ENCODE measurements at places on chromosomes 3 and 15.

DNA sequence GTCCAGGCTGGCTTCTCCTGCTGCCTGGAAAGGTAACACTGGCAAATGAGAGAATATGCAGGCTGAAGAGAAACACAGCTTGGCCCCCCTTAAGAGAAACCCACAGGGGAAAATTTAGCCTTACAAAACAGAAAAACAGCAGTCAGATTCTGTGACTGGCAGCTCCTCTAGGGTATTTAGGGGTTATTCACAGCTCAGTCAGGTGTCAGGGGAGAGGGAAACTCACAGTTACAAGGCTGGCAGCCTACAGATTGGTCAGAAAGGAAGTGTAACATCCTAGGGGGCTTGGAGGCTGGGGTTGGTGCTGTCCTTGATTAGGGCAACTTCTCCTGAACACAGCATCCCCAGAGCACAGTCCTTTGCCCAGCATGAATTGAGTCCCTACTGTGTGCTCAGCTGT, 81.4 kb downstream of the SEMA5B start:
- DNase-seq = no peak

GRCh38 chr15:48315041-48315440, 16.2 kb upstream of the DUT start:
- no peak for DNase-seq

- DNase-seq = no peak
Observed at GRCh38 chr3:126345641-126346460, 11.4 kb downstream of the KLF15 start.

GRCh38 chr15:40582726-40583246, 11.3 kb upstream of the KNL1 start:
- DNase-seq = no peak

- peak; percentile 27 for DNase-seq
Observed at GRCh38 chr15:76139368-76140073, 79.7 kb downstream of the TMEM266 start.

GRCh38 chr15:55526559-55527036, 18.6 kb upstream of the DNAAF4 start:
- DNase-seq = no peak

DNA sequence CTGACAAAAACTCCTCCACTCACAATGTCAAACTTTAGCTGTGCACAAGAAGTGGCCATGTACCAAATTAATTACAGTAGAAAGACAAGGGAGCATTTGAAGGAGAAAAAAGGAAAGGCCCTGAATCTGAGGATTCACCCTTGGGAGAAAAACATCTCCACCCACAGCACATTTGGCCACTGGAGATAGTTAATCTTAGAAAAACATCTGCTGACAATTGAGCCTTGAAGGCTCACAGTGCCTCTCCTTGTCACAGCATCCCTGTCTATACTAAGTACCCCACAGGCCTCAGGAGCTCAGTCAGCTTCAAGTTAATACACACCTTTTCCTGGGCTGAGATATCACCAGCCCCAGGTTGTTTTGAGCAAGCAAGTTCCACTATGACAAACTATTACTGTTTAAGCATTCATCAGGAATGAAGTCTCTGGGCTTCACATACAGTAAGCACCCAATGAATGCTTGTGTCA, 78.1 kb upstream of the SETMAR start:
- no peak for DNase-seq

- no peak for DNase-seq
Observed at GRCh38 chr3:128761392-128761791, 35.4 kb downstream of the RAB7A start.

GRCh38 chr3:71444861-71445259, 138.7 kb downstream of the FOXP1 start:
- no peak for DNase-seq

- no peak for DNase-seq
Observed at GRCh38 chr3:195763076-195763830, 42.5 kb downstream of the MUC20 start.

DNA sequence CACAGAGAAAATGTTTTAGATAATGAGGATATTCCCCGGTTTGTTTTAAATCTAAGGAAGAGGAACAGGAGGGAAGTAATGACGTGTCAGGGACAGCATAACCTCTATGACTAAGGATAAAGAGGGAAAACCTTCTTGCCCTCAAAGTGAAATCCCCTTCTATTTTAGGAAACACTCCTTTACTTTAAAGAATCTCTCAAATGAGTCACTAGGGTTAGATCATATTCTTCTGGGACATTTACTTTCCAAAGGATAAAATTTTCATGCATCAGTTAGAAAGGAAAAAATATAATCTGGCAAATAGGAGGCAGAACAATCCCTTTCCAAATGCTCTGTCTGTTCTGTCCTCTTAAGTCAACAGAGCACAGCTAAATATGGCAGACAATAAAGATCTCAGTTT, 43.2 kb upstream of the UBE2E2 start:
- DNase-seq = no peak

DNA sequence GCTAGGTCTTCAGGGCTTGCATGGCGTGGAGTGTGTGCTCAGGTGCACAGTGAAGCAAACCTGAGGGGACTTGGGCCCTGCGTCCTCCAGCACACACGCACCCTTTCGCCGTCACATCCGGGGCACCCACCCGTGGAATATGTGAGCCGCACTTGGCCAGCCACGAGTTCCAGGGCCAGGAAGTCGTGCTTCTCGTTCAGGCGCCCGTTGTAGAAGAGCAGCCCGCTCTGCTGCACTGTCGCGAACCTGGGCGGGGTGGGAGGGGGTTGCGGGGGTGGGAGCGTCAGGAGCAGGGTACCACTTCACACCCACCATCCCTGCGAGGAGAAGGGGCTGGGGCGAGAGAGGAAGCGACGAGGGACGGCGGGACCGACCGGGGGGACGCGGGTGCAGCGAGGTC, 7.1 kb downstream of the CELSR3 start:
- no peak for DNase-seq

GRCh38 chr3:114389156-114389555, 95.3 kb downstream of the TIGIT start:
- no peak for DNase-seq

DNA sequence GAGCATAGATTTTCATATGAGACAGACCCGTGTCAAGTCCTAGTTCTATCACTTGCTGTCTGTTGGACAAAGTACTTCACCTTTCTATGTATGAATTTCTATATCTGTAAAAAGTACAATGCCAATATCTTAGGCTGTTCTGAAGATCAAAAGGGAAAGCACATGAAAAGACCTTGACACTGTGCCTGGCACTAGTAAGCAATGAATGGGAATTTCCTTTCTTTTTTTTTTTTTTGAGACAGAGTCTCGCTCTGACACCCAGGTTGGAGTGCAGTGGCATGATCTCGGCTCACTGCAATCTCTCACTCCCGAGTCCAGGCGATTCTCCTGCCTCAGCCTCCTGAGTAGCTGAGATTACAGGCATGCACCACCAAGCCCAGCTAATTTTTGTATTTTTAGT, 35.4 kb upstream of the ETV5 start:
- no peak for DNase-seq

GRCh38 chr3:9583792-9584191, 30.2 kb upstream of the LHFPL4 start:
- no peak for DNase-seq

DNA sequence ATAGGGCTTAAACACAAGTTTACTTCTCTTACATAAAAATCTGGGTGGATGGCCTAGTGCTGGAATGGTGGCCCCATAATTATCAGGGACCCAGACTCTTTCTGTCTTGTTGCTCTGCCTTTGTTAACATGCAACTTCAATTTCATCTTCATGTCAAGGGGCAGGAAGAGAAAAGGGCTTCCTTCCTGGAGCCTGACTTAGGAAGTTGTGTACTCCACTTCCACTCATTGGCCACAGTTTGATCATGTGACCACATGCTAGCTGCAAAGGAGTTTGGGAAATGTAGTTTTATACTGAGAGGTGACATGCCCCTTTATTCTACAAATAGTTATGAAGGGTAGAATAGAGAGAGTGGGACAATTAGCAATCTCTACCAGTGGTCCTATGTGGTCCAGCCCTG, 39.3 kb downstream of the RHCG start:
- no peak for DNase-seq

DNA sequence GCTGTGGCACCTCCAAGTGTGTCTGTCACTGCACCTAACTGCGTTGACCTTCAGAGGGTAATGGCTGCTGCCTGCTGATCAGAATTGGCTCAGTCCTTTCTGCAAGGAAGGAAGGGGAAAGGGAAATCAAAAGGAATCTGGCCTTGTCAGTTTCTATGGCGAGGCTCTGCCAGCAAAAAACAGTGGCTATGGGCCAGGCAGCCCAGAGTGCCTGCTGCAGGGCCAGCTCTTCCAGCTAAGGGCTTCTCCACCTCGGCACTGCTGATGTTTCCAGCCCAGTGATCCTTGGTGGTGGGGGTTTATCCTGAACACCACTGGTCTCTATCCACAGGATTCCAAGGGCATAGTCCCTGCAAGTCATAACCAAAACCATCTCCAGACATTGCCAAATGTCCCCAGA, 184.3 kb downstream of the TJP1 start:
- no peak for DNase-seq
